ENCODE measurements at places on chromosomes 11 and 22.

DNA sequence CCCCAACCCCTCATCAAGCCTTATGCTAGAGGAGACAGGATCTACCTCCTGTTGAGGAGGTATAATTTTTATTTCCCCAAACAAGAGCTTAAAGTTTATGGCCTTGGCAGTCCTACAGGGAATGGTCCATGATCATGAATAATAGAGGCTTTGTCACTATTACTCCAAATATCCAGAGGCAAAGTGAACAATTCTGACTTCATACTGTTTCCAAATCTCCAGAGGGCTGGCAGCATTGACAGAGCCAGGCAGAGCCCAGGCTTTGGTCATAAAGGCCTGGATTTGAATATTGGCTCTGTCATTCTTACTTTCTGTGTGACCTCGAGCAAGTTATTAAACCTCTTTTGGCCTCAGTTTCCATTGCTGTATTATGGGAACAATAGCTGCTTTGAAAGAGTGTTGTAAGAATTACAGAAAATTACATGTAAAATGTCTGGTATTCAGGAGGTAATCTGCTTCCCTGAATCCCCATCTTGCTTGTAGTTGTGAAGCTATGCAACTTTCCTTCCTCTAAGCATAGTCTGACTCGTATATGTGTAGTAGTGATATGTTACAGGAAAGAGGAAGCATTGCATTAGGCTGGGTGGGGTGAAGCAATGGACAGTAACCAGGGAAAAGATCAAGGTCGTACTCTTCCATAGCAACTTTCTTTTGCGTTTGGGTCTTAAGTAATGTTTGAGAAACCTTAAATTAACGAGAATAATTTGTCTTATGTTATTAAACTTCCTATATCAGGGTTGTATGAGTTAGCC is 88.8 kb downstream of the CD44 start:
- DNase-seq = no peak

DNA sequence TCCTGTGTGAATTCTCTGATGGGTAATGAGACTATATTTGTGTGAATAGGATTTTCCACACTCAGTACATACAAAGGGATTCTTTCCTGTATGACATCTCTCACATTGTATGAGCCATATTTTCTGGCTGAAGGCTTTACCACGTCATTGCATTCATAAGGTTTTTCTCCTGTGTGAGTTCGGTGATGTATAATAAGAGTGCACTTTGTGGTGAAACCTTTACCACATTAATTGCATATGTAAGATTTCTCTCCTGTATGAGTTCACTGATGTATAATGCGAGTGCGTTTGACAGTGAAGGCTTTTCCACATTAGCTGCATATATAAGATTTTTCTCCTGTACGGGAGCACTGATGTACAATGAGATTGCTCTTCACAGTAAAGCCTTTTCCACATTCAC is 455.4 kb upstream of the CNTN5 start:
- no peak for DNase-seq

- DNase-seq = peak; percentile 33
These were observed 42.1 kb upstream of the ALX4 start for GRCh38 chr11:44351898-44352498.

DNA sequence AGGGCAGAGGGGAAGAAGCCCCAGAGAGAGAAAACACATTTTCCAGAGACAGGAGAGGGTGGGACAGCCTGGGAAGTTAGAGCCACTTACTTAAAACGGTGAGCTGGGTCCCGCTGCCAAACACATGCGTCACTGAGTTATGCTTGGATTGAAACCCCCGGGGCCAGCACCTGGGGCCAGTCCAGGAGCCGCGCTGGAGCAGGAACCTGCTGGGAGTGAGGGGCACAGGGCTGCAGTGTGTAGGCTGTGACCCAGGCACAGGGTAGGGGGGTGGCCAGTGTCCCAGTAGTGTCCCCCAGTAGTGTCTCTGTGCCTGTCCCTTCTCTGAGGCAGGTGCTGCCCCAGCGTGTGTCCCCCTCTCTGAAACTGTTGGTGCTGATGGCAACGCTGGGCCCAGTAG is 5.2 kb downstream of the IGLL1 start:
- no peak for DNase-seq

- DNase-seq = no peak
These were observed 119.3 kb downstream of the OSBP2 start for GRCh38 chr22:30813936-30814335.

GRCh38 chr11:59818572-59818971 is 8.0 kb upstream of the MRPL16 start:
- no peak for DNase-seq

DNA sequence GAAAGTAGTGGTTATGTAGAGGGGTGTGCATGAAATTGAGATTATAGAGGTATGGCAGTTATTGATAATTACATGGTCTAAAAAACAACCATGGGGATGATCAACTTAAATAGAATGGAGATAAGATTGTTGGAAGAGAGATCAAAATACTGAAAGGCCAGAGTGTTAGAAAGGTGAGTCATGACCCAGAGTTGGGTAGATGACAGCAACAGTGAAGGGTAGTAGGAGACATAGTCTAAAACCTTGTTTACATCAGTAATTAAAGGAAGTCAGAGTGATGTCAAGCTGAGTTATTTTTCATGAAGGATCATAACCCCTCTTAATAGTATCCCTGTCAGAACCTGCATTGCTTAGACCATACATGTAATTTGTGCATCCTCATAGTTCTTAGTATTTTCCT is 110.9 kb downstream of the ELP4 start:
- no peak for DNase-seq

DNA sequence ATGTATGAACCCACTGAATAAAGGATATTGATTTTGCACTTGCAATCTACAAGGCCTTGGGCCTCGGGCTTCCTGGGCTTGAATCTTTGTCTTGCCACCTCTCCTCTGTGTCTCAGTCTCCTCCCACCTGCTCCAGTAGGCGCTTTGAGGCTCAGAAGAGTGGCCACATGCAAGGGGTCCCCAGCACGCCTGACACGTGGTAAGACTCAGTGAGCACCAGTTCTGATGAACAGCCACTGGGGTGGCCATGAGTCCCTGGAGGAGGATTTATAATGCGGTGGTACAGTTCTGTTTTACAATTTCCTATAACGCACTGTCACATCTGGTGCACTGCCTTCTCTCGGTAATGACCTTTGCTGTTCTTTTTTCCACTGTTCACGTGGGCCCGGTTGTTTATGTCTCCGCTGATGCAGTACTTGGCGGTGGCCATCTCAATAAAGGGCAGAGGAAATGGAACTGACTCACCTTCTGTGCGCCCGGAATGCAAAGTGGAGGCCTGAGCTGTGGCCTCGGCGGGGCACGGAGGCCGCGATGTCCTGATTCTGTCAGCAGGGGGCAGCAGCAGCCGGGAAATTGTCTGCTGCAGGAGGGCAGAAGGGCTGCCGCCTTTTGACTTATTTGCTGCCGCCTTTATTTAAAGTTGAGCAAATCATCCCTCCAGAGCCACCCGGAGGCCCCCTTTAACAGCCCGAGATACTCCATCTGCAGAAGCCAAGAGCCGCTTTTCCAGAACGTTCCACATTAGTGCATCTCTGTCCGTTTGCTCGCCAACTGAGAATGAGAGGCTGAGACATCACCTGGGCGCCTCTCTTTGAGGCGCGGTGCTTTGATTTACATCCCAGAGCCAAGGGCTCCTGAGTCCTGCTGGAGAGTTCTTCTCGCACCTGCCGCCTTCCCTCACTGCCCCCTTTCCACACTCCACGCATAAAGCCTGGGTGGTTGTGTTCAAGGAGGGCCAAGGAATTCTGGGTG is 6.0 kb upstream of the IFT27 start:
- DNase-seq = peak; percentile 90

GRCh38 chr11:130649801-130650200 is 201.4 kb downstream of the ADAMTS15 start:
- no peak for DNase-seq

DNA sequence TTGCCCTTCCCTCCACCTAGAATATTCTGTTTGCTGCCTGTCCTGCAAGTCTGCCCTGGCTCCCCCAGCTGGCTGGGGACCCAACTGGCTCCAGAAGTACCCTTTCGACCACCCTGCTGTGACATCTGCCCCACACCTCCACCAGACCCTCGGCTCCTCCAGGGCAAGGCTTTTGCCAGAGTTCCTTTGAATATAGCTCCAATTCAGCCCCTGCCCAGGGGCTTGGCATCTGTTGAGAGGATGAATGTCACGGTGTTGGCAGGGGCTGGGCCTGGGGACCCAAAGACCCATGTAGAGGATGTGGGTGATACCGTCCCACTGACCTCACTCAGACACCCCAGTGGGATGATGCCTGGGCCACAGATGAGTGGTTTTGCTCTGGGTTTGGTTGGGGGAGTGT is 4.0 kb downstream of the NLRP6 start:
- no peak for DNase-seq

- DNase-seq = peak; percentile 75
These were observed 1.3 kb upstream of the HDAC10 start for GRCh38 chr22:50252082-50253045.

DNA sequence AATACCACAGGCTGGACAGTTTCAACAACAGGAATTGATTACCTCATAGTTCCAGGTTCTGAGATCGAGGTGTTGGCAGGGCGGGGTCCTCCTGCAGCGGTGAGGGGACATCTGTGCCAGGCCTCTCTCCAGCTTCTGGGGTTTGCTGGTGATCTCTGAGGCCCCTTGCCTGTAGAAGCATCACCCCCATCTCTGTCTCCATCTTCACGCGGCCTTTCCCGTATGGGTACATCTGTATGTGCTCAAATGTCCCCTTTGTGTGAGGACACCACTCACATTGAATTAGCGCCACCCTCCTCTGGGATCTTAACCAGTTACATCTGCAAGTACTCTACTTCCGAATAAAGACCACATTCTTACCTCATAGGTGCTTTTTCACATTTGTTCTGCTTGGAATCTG is 1029.9 kb downstream of the BRD1 start:
- no peak for DNase-seq

GRCh38 chr11:70654016-70654415 is 255.7 kb downstream of the CTTN start:
- no peak for DNase-seq

DNA sequence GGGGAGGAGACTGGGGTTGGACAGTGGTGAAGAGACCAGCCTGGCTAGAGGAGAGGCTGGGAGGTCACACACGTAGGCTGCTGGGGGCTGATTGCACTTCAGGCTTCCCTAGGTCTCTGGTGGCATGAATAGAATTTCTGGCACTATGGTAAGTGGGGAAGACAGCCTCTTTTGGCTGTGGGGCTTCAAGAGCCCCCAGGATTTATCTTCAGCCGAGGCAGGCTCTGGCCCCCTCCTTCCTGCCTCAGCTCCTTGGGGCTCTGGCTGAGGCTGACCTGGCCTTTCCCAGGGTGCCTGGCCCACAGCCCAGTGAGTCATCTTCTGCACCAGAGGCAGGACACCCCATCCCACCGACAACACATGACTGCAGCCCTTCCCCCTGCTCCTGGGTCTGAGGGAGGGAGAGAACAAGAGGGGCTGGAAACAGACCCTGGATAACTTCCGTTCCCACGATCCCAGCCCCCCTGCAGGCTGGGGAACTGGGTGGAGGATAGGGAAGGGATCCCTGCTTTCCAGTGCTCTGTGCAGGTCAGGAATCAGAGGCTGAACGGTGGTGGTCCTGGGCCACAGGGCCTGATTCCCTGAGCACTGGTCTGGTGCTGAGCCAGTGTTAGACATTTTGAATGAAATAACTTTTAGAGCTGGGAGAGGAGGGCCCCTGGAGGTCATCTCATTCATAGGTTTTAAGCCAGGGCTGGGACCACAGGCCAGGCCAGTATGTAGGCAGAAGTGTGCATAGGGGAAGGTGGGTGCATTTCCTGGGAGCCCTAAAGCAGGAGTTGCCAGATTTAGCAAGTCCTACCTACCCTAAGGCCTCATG is 26.5 kb downstream of the ARHGEF17 start:
- DNase-seq = peak; percentile 65

GRCh38 chr22:22720724-22721261 is 76.4 kb downstream of the GGTLC2 start:
- no peak for DNase-seq

- no peak for DNase-seq
These were observed 134.7 kb downstream of the TTC17 start for GRCh38 chr11:43493431-43493830.

DNA sequence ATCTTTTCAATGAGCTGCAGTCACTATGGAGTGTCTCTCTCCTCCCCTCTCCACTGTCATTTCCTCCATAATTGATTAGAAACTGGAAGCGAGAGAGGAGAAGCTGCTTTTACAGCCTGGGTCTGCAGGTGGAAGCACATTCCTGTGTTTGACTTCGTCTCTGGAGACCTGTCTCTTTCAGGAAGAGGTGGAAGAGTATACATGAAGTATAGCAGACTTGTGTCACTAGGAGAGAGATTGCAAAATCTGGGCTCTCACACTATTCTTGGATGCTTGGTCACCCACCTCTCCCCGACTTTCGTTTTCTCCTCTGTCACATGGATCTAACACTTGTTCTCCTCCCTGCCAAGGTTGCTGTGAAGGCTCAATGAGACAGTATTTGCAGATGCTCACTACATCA is 323.3 kb downstream of the NTM start:
- no peak for DNase-seq

DNA sequence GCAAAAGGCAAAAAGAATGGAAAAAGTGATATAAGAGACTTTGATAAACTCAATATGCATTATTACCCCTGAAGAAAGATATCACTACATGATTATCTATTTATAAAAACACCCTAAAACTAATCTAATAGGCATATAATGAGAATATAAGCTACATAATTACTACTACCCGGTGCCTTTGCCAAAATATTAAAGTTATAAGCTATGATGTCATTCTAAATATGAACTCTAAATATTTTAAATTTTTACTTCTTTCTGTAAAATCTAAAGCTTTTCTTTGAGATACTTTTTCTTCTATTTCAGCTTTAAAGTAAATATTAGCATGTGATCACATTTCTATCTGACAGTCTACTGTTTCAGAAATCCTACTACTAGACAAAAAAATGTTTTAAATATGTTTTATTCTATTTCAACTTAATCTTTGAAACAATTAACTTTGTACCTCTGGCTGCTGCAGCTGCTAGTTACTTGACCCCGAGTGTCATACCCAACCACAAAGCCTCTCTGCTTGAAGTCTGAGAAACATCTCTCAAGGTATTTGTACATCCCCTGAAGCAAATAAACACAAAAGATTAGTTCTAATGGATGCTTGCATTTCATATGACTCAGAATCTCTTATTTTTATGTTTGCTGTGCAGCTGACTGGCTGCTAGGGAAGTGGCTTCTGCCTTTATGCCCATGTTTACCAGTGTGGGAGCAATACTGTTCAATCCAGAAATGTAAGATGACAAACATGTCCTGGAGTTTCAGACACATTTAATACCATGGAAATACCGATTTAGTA is 26.8 kb downstream of the PGM2L1 start:
- no peak for DNase-seq

- peak; percentile 66 for DNase-seq
These were observed 7.6 kb upstream of the KCTD14 start for GRCh38 chr11:78030429-78031325.

DNA sequence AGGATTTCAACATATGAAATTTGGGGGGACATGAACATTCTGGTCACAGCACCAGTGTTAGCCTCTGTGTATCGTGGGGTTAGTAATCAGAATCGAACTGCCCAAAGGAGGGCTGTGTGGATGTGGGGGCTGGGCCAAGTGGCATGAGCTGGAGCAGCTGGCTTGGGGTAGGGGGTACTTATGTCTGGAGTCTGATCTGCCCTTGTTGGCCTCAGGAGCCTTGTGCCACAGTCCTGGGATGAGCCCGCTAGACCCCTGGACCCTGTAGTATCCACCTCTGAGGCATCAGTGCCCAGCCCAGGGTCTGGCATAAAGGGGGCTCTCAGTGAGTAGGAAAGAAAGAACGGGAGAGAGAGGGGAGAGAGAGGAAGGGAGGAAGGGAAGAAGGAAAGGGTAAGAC is 67.3 kb downstream of the LRRC32 start:
- DNase-seq = no peak

Measured in mesendoderm (in vitro differentiated cells).